Germinal center (tissue), 1 donor: ENCODE measurements at places on chromosomes 3 and 15.

- no peak for DNase-seq
These were observed 83.0 kb downstream of the FHIT start for GRCh38 chr3:61168286-61168685.

DNA sequence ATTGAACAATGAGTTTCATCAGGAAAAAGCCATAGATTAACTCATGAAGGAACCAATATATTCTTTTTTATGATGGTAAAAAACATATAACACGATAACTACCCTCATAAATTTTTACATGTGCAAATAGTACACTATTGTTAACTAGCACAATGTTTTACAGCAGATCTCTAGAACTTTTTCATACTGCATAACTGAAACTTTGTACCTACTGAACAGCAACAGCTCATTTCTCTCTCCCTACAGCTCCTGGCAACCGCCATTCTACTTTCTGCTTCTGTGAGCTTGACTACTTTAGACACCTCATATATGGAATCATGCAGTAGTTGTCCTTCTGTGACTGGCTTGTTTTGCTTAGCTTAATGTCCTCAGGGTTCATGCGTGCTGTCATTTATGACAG is 235.4 kb downstream of the NFKBIZ start:
- DNase-seq, result no peak

DNA sequence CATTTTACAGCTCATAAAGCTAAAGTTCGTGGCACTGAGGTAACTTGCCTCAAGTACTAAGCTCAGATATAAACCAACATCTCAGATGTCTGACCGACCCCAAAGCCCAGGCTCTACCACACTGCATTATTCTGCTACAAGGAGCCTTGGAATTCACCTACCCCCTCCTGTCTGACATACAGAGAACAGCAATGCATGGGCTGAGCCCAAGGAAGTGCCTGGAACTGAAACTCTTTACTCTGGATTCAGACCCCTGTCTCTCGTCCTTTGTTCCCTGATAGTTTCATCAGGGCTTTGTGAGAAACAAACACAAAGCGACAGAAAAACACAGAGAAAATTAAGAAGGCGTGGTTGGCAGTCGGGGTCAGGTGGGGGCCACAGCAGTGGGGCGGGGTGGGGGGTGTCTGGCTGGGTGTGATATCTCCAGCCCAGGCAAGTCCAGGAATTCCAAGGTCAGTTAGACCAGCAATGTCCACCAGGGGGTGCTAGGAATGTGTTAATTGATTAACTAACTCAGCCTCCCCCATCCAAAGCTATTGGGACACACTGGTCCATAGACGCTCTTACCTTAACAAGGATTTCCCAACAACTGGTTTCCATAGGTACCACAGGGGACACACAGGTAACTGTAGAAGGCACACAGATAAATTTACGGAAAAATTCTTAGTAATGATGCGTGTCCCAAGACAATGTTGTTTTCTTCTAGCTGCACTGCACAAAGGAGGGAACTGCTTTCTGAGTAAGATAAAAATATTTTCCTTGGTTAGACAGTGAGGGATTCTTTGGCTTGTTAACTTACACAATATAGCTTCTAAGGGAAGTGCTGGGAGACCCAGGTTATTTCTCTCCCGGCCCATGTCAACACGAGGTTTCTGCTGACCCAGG is 18.8 kb upstream of the SSUH2 start:
- peak; percentile 65 for DNase-seq

- DNase-seq, result no peak
These were observed 21.1 kb downstream of the CCRL2 start for GRCh38 chr3:46427916-46428833.

DNA sequence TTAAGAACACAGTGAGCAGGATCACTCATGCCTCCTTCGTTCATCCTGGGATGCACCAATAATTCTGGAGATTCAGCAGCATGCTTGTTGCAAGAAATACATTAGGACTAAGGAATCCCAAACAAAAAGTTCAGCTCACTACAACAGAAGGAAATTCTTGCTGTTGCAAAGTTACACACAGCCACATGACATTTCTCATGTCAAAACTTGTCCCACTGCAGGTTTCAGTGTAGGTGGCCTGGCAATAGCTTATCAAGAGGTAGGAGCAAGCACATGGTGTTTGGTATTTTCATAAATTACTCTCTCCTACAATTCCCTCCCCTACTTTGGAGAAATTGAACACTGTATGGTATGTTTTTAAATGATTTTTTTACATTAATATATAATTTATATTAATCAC is 399.6 kb upstream of the EPHA3 start:
- no peak for DNase-seq

GRCh38 chr3:124491875-124492274 is 238.4 kb upstream of the UMPS start:
- DNase-seq, result no peak
